Activated naive CD4-positive, alpha-beta T cell treated with anti-CD3 and anti-CD28 coated beads for 36 hours (primary cell): ENCODE measurements at places on chromosomes 11 and 22. TPM values are rescaled to one million over a fixed set of nuclear protein-coding genes. Genes with fewer than 3 reads are reported as not detected.

LRRC56 gene
- total RNA-seq, result 1.3 TPM

LMO1 gene
- not detected for total RNA-seq

PHETA2 gene
- 0.74 TPM for total RNA-seq

SMIM35 gene
- not detected for total RNA-seq

OR52K1 gene
- total RNA-seq, result not detected

NPAS4 gene
- total RNA-seq, result not detected

DNAJB7 gene
- total RNA-seq, result not detected

KCNJ11 gene
- total RNA-seq, result 1.0 TPM

SCN4B gene
- total RNA-seq, result 0.12 TPM

MS4A6A gene
- total RNA-seq, result not detected

MGAT3 gene
- 0.40 TPM for total RNA-seq

OR52L1 gene
- not detected for total RNA-seq

INSC gene
- total RNA-seq, result 1.0 TPM

SCUBE2 gene
- total RNA-seq, result 0.31 TPM

KDELR3 gene
- 0.77 TPM for total RNA-seq

DNA sequence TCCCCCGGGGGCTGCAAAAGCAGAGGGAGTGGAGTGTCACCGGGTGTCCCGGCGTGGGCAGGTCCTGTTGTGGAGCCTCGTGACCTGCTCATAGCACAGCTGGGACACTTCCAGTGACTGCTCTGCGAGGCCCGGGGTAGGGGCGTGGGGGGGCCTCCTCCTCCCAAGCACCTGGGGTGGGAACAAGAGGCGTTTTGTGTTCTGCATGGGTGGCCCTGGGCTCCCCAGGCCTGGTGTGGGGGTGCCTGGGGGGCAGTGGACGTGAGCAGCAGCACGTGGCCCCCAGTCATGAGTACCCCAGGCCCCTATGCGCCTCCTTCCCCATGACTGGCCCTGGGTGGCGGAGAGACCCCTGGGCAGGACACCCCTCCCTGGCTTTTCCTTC, 104.7 kb downstream of the KCNQ1 start:
- no peak for DNase-seq
- H3K4me1 ChIP-seq, result peaks cover 14% of the 10 kb centered on the region
- no peaks in the 10 kb centered on the region for H3K27me3 ChIP-seq
- no peaks in the 10 kb centered on the region for H3K36me3 ChIP-seq

DNA sequence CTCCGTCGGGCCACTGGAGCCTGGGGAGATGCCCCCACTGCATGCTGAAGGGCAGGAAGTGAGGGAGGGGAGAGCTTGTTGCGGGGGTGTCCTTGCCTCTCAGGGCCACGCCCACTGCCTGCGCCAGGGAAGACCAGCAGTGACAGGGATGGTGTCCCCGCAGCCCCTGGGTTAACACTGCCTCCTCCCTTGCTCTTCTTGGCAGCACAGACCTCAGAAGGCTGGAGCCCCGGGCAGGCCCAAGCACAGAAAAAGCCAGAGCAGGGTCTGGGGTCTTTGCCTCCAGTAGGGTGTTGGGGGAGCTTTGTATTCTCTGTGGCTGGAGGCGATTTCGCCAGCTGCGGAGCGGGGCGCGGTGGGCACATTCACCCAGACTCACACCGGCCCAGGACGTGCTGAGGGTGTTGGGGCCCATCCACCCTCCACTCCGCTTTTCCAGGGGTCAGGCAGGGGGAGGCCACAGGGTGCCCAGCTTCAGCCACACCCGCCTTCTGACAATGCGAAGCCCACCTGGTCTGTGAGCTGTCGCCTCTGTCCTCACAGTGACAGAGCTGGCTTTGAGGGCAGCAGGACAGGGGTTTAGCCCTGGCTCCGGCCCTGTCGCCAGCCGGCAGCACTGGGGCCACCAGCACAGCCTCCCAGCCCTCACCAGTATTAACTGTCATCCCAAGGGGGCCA, 83.7 kb downstream of the CDKN1C start:
- H3K27ac ChIP-seq, result no peak overlapping the region
- H3K4me1 ChIP-seq, result no peaks in the 10 kb centered on the region
- no peaks in the 10 kb centered on the region for H3K27me3 ChIP-seq
- H3K36me3 ChIP-seq, result no peaks in the 10 kb centered on the region
- H3K4me3 ChIP-seq, result no peak overlapping the region
- peak; percentile 3 for DNase-seq

DNA sequence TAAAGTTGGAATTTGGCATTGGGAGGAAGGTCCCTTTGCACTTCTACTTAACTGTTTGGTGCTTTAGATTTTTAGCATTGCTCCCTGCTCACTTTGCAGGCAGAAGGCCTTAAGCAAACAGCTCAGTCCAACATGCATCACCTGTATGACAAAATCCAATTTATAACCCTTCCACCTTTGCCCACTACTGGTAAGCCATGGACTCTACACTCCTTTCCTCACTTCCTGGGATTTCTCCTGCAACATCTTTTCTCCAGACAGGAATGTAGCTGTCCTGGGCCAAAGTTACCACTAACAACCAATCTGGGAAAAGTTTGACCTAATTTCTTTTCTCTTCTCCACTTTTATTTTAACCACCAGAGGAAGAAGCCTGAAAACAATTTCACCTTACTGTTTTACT, 1.8 kb upstream of the OR2D2 start:
- H3K36me3 ChIP-seq, result no peaks in the 10 kb centered on the region
- H3K4me1 ChIP-seq, result no peaks in the 10 kb centered on the region
- H3K27ac ChIP-seq, result no peak overlapping the region

GRCh38 chr22:36470162-36470993, 11.1 kb downstream of the TXN2 start:
- peaks cover 30% of the 10 kb centered on the region for H3K4me1 ChIP-seq
- H3K36me3 ChIP-seq, result peaks cover 16% of the 10 kb centered on the region
- no peaks in the 10 kb centered on the region for H3K27me3 ChIP-seq

DNA sequence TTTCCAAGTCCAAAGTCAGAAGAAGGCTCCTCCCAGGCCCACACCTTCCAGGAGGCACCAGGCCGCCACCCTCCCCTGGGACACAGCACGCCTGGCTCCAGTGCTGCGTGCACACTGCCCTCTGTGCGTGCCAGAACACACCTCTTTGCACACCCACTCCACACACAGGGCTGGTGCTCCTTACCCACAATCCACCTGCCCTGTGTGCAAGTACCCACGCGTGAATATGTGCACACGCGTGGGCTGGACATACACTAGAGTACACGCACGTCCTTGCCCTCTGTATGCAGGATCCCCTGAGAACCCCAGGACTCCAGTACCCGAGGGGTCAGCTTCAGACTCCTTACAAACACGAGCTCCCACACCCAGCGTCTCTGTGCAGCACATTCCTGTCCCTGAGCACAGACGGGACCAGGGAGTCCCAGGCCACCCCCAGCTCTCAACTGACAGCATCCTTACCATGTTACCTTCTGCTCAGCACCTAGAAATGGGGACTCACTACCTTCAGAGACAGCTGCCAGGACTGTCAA, 2.8 kb downstream of the DUSP8 start:
- H3K27ac ChIP-seq, result no peak overlapping the region
- no peaks in the 10 kb centered on the region for H3K36me3 ChIP-seq
- no peak overlapping the region for H3K4me3 ChIP-seq
- H3K4me1 ChIP-seq, result peaks cover 19% of the 10 kb centered on the region

GRCh38 chr22:44335903-44336803, 23.4 kb upstream of the SHISAL1 start:
- no peaks in the 10 kb centered on the region for H3K36me3 ChIP-seq
- H3K4me1 ChIP-seq, result peaks cover 5% of the 10 kb centered on the region
- H3K4me3 ChIP-seq, result no peak overlapping the region
- no peak overlapping the region for H3K27ac ChIP-seq
- peak; percentile 49 for DNase-seq

DNA sequence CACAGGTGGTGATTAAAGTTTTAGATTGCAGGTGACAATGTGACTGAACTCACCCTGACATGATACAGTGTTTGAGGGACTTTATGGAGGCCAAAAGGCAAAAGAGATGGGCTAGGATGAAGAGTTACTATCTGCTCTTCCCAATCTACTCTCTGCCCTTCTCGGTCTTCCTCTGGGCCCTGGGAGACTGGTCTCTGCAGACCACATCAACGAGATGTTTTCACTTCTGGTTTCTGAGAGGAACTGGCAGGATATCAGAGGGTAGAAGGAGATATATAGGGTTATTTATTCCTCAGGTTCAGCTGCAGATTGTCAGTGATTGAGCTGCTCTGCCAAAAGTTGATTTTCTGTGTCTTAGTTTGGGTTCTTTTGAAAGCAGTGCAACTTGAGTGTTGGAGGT, 32.4 kb upstream of the CD44 start:
- H3K4me1 ChIP-seq, result peaks cover 50% of the 10 kb centered on the region
- H3K4me3 ChIP-seq, result peak overlapping the region; percentile 5
- DNase-seq, result no peak

GRCh38 chr22:27133019-27133431, 475.6 kb downstream of the MIAT start:
- no peak for DNase-seq
- no peaks in the 10 kb centered on the region for H3K36me3 ChIP-seq
- H3K4me3 ChIP-seq, result no peak overlapping the region

GRCh38 chr22:39422721-39423120, 23.1 kb downstream of the TAB1 start:
- H3K27ac ChIP-seq, result no peak overlapping the region
- no peaks in the 10 kb centered on the region for H3K27me3 ChIP-seq
- no peak overlapping the region for H3K4me3 ChIP-seq
- no peaks in the 10 kb centered on the region for H3K4me1 ChIP-seq

- no peak for DNase-seq
- H3K27ac ChIP-seq, result no peak overlapping the region
- no peak overlapping the region for H3K4me3 ChIP-seq
- no peaks in the 10 kb centered on the region for H3K36me3 ChIP-seq
Observed at GRCh38 chr22:27724157-27724556, 77.4 kb downstream of the MN1 start.

DNA sequence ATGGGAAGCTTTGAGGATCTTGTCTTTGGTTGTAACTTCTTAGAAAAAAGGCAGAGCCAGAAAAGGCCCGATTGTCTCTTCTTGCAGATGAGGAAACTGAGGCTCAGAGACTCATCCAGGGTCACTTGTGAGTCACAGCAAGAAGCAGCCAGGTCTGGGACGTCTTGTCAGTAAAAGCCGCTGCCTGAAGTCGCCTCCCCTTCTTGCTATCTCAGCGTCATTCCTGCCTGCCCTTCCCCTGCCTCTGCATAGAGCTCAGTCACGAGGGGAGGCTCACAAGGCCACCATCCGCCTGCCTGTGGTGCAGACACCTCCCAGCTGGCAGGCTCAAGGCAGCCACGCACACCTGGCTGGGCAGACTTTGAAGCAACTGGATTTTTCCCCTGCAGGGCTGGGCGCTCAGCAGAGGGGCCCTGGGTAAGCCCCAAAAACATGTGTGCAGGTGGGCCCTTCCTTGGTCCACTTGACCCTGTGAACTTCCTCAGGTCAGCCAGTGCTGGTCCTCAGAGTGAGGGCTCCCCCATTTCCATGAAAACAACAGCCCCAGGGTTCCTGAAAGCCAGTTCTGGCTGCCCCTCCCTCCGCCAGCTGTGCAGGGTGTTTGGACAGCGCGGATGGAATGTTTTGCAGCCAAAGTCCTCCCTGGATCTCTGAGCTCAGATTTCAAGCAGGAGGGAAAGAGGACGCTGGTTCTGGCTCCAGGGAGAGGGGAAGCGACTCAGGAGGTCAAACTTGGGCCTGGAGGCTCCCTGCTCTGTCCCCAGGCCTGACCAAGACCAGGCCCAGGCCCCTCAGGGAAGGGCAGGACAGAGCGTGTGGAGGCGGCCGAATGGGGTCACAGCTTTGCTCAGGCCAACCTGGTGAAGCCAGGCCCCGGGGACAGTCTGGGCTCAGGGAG, 6.0 kb upstream of the RAB3IL1 start:
- H3K4me1 ChIP-seq, result no peaks in the 10 kb centered on the region
- no peak overlapping the region for H3K4me3 ChIP-seq
- no peaks in the 10 kb centered on the region for H3K36me3 ChIP-seq
- H3K27me3 ChIP-seq, result peaks cover 23% of the 10 kb centered on the region
- no peak for DNase-seq

DNA sequence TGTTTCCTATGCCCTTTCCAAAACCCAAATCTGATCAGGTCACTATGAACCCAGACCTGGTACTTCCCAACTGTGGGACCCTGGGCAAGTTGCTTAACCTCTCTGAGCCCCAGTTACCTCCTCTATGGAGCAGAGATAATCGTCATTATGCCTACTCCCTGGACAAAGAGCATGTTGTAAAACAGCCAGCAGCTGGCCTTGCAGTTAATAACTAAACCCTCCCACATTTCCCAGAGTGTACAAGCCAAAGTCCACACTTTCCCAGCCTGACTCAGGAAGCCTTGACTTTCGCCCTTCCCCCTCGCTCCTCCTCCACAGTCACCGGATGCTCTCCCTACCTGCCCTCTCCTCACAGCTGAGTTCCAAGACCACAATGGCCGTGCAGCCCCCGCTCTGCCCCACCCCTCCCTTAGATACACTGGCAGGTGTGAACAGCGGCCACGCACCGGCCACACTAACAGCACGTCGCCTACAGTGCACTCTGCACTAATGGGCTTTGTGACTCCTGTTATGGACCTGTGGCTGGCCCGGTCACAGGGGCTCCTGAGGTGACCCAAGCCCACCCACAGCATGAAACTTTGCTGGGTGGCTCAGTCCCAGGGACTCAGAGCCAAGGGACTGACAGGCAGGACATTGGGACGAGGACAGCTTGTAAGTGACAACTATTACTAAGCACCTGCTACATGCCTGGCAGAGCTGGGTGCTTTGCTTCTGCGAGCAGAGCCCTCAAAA, 15.6 kb upstream of the MFNG start:
- no peaks in the 10 kb centered on the region for H3K36me3 ChIP-seq
- no peak overlapping the region for H3K4me3 ChIP-seq
- no peaks in the 10 kb centered on the region for H3K27me3 ChIP-seq
- H3K27ac ChIP-seq, result peak overlapping the region; percentile 41
- H3K4me1 ChIP-seq, result peaks cover 18% of the 10 kb centered on the region

DNA sequence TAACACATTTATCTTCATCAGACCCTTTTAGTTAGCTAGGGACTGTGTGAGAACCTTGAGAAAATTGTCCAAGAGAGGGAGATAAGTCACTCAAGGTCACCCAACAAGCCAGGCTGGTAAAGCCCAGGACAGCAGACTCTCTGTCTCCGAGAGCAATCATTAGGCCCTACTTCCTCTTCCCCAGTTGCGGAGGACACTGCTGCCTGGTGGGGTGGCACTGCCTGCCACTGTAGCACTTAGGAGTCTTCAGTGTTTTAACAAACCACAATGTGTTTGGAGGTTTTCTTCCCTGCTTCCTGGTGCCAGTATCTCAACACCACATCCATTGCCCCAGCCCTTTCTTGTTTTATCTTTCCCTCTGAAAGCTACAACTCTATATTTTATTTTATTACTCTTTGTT, 132.1 kb upstream of the LDLRAD3 start:
- DNase-seq, result no peak
- H3K27me3 ChIP-seq, result no peaks in the 10 kb centered on the region
- H3K27ac ChIP-seq, result no peak overlapping the region
- peaks cover 22% of the 10 kb centered on the region for H3K36me3 ChIP-seq
- H3K4me3 ChIP-seq, result no peak overlapping the region

- no peaks in the 10 kb centered on the region for H3K27me3 ChIP-seq
- no peak for DNase-seq
- H3K4me3 ChIP-seq, result no peak overlapping the region
- no peaks in the 10 kb centered on the region for H3K36me3 ChIP-seq
- no peaks in the 10 kb centered on the region for H3K4me1 ChIP-seq
Observed at GRCh38 chr22:34395370-34395769, 475.1 kb upstream of the LARGE1 start.

GRCh38 chr11:96221244-96222070, 121.5 kb downstream of the MAML2 start:
- H3K36me3 ChIP-seq, result peaks cover 7% of the 10 kb centered on the region
- no peak overlapping the region for H3K4me3 ChIP-seq
- H3K27ac ChIP-seq, result peak overlapping the region; percentile 46
- DNase-seq, result no peak
- no peaks in the 10 kb centered on the region for H3K27me3 ChIP-seq
- H3K4me1 ChIP-seq, result peaks cover 76% of the 10 kb centered on the region

GRCh38 chr11:103850419-103851165, 185.8 kb upstream of the DDI1 start:
- H3K27ac ChIP-seq, result no peak overlapping the region
- DNase-seq, result no peak
- no peaks in the 10 kb centered on the region for H3K4me1 ChIP-seq
- no peaks in the 10 kb centered on the region for H3K36me3 ChIP-seq
